ENCODE measurements at places on chromosomes 13 and 19.
A peak's percentile ranks its signal among the peaks of the same experiment; 100 is the strongest.

GRCh38 chr13:113533161-113533840 is 42.8 kb upstream of the DCUN1D2 start:
- no peak for DNase-seq

- DNase-seq: peak; percentile 84
Measured at GRCh38 chr19:17394891-17395415, 957 bp upstream of the CCDC194 start.

GRCh38 chr19:28899703-28900102 is 313.2 kb downstream of the UQCRFS1 start:
- DNase-seq: no peak

DNA sequence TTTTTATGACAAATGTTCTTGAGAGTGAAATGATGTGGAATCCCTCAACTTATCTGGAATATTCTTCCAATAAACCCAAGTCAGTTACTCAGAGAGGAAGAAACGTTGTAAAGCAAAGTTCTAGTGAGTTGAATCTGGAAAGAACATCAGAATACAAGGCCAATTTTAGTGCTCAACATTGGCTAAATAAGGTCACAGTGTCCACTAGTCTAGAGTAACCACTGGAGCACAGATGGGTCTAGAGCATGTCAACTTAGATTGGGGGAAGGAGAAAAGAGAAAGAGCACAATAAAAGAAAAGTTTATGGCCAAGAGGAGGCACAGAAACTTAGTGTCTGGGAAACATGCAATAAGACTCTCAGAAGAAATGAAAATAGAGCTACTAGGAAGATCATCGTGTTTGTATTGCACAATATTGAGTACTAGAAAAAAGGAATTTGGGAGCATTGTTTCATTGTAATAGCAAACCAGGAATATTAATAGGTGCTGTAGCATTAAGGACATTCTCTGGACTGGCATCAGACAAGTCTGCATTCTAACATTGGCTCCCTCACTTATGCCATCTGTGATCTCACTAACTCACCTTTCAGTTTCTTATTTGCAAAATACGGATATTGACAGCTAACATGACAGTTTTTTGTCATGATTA is 1318.5 kb downstream of the PCDH9 start:
- no peak for DNase-seq

DNA sequence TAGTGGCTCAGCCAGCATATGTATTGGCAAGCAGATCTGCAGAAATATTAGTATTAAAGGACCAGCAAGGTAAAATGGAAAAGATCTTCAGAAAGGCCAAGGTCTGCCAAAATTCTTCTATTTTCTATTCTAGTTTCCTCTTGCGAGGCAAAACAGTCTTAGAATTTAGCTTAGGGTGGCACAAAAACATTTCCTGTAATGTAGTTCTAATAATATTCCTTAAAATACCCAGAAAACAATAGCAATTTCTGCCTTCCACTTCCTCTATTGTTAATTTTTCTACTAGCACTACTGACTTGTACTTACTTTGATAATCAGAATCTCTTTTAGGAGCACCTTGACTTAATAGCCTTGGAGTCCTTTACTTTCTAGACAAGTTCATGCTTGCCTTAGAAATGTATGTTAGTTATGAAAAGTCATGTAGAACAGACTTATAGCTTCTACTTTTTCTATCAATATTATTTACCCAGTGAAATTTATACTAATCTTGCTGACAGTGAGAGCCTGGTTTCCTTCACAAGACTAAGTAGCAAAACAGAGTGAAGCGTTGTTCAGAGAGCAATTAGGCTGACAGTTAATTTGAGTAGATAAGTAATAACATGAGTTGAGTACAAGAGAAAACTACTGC is 23.9 kb upstream of the LPAR6 start:
- DNase-seq: peak; percentile 24

- DNase-seq: no peak
Measured at GRCh38 chr13:98214008-98214643, 37.1 kb upstream of the RNF113B start.

- no peak for DNase-seq
Measured at GRCh38 chr19:41965106-41965505, 6.0 kb upstream of the RABAC1 start.

GRCh38 chr13:58883405-58883804 is 1251.9 kb downstream of the PCDH17 start:
- no peak for DNase-seq

Data from cardiac muscle cell (in vitro differentiated cells and primary cell).